T-cell (primary cell): ENCODE measurements at places on chromosomes 5 and 9.

DNA sequence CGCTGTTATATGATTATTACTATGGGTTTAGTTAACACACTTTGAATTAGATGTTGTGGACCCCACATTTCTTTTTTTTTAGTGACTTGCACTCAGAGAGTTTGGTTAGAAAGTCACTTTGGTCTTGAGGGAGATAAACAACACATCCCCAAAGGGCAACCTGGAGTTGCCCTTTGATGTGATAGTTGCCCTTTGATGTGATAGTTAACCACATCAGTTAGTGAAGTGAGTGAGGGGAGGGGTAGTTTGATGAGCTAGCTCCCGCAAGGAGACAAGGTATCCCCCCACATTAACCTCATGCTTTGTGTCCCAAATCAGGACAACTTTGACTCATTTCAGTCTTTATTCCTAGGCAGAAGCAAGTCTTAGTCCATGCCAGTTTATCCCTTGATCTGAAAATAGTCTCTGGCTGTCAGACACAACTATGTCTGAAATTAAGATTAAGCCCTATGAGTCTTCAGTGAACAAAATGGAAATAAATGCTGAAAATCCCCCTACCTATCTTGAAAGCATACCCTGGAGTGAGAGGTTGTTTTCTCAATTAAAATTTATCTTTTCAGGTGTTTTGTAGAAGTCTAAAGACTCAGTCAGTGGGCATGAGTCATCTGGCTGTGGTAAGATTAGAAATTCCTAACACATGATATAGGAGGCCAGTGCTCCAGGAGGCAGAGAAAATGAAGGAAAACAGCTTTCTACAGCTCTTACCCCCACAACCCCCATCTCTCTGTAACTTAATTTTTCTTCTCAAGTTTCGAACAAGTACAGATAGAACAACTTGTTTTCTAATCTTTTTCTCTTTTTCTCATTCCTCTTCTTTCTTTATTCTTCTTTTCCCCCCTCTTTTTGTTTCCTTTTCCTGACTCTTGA is 208.9 kb upstream of the DMRTA1 start:
- no peak for DNase-seq

- no peak for DNase-seq
Observed at GRCh38 chr5:10724781-10725507, 36.1 kb downstream of the DAP start.

DNA sequence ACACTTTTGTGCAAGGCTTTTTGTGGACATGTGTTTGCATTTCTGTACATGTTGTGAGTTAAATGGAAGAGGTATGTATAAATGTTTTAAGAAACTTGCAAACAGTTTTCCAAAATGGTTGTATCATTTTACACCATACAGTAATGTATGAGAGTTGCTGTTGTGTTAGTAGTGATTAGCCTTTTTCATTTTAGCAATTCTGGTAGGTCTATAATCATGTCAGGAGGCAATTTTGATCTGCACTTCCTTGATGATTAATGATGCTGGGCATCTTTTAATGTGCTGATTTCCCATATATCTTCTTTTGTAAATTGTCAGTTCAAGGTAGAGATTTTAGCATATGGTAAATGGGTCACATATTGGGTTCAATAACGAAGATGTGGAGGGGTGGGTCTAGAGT is 87.3 kb downstream of the ANKRD18B start:
- no peak for DNase-seq

DNA sequence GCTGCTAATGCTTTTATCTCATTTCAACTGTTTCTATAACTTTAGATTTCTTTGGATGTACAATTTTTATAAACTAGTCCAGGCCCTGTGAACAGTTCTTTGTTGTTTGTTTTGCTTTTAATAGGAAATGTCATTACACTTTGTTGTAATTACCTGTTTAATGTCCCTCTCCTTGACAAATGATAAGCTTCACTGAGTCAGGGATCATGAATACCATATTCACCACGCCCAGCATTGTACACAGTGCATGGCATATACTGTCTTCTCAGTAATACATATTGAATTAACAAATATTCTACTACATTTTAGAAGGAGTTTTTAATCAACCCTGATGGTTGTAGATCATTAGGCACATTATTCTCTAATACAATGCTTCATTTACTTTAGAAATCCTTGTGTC is 1105.0 kb downstream of the MAT2B start:
- DNase-seq, result no peak

DNA sequence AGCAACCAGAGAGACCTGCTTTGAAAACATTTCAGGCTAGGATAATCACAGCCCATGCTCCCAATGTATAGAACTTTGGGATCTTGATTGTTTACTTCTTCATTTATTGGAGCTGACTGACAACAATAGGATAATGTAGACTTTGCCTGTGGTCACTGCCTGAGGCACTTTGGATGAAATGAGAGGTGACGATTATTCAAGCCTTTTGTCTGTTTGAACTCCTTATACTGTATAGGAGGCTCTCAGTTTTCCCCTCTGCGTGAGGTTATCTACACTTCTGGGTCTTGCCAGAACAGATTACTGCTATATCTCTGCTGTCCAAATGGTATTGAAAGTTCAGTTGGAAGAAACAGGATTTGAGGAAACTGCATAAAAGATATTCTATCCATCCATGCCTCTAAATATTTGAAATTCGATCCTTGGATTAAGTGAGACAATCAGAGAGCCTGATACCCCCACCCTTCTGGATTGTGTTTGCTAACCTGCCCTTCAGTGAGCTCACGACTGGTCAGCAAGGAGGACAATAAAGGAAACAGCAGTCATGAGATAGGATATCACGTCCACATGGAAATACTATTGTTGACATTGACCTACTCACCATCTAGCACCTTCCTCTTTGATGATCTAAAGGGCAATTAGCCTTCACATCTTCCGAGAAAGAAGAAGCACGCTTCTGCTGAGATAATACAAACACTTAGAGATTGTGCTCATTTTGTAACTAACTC is 98.1 kb downstream of the DOCK8 start:
- no peak for DNase-seq

- no peak for DNase-seq
Observed at GRCh38 chr9:105816202-105816744, 121.9 kb downstream of the TMEM38B start.

DNA sequence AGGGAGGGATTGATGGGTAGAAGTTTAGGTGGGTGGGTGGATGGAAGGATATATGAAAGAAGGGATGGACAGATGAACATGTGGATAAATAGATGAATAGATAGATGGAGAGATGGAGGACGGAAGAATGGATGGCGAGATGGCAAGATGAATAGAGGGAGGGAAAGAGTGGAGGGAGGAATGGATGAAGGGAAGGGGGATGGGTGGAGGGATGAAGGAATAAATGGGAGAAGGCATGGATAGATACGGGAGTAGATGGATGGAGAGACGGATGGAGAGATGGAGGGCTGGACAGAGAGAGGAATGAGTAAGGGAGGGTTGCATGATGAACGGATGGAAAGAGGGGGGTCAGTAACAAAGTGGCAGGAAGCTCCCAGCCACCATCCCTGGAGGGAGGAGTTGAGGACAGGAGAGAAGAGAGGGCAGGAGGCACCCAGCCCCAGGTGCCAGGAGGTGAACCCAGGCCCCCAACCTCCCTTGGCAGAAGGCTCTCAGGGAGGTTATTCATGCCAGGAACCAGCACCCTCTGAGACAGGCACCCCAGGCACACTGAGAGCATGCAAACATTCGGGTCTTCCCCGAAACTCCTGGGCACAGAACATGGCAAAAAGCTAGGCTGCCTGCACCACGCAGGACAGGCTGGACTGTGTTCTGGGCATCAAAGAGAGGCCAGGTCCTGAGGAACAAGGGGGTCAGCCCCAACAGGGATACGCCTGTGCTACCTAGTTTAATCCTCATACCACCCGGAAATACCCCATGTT is 9.1 kb downstream of the SARDH start:
- no peak for DNase-seq

DNA sequence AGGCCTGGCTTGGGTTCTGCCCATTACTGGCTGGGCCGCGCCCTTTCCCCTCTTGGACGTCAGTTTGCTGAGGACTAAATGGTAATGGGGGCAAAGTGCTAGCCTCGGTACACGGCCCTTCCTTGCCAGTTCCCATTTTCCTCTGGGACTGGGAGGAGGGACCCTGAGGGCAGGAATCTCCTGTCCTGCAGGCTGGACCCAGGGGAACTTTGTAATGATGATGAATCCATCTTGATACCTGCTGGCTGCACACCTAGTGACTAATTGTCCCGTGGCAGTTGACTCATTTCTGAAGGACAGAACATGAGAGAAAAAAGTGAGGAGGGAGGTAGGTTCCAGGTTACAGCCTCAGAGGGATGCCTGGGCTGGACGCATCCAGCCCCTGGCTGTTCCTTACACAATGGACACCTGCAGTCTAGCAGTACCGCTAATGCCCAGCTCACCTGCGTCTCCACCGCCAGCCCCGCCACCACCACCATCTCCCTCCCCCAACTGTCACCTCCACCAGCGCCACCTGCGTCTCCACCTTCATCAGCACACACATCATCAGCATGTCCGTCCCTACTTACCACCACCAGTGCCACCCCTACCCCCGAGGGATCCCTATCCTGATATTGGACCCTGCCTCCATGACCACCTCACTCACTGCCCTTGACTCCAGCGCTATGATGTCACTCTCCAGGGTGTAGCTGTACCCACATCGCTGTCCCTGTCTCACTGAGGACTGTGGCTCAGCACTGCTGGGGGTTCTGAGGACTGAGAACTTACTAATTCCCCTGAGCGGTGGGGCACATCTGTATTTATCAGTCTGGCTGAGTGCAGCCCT is 4.3 kb downstream of the CDHR2 start:
- no peak for DNase-seq

DNA sequence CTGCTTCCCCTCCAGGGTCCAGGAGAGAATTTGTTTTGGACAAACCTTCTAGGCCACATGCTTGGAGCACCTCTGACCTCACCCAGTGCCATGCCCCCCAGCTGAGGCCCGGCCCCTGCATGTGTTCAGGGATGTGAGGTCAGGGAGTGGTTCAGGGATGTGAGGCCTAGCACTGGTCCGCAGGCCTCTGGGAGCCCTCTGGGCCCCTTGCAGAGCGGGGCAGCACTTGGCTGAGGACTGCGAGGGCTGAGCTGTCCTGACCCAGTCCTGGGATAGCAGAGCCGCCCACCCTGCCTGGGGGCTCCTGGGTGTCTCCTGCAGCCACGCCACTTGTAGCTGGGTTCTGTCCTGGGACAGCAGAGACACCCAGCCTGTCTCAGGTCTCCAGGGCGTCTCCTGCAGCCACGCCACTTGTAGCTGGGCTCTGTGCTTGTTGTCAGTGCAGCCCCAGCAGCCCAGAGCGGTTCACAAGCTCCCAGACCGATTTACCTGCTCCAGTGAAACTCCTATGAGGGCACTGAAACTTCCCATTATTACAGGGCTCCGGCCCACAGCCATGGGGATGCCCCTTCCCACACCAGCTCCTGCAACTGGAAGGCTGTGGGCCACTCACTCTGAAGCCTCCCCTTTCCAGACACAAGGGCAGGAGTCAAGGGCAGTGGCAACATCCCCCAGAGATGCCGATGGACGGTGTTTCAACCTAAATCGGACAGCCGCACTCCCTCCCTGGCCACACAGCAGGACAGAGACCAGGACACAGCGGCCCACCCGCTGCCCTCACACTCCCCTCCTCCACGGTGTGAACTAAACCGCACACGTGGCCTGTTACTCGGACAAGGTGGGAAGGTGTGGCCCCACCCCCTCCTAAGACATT is 5.4 kb upstream of the CEP72 start:
- DNase-seq, result no peak

- no peak for DNase-seq
Observed at GRCh38 chr5:137400571-137400970, 98.6 kb downstream of the SPOCK1 start.

DNA sequence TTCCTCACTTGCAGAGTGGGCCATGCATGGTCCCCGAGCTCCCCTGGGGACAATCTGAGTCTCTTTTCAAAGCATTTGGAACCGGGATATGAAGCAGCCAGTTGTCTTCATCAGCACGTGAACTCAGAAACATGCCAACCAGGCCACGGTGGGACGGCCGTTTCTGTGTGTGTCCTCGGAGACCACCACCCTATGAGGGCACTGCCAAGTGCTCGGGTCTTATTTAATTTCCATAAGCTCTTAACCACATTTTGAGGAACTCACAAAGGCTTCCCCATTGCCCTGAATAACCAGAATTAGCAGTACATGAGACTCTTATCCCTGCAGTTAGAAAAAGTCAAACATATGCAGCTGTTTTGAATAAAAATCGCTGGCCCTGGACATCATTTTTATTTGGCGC is 60.1 kb downstream of the OTULIN start:
- no peak for DNase-seq
